ENCODE measurements at places on chromosomes 7 and 10.

DNA sequence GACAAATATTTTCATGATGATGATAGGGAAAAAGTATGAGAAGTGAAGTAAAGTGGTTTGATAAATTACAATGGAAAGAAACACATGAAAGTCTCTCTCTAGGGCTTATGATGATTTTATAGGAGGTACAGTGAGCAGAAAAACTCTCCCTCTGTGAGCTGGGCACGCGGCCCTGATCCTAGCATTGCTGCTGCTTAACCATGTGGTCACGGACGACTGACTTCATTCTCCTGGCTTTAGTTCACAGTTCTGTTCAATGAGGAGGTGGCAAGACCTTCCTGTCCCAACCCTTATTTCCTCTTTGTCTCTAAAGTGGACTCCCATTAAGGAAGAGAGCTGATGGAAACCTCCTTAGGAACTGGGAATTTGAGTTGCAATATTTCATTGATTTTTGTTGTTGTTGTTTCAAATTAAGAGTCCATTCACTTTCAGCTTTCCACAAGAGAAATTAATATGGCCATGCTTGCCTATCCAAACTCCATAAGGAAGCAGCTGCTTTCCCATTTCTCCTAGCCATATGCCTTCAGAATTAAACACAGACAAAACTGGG, 8.2 kb upstream of the PON3 start:
- no peak for DNase-seq

DNA sequence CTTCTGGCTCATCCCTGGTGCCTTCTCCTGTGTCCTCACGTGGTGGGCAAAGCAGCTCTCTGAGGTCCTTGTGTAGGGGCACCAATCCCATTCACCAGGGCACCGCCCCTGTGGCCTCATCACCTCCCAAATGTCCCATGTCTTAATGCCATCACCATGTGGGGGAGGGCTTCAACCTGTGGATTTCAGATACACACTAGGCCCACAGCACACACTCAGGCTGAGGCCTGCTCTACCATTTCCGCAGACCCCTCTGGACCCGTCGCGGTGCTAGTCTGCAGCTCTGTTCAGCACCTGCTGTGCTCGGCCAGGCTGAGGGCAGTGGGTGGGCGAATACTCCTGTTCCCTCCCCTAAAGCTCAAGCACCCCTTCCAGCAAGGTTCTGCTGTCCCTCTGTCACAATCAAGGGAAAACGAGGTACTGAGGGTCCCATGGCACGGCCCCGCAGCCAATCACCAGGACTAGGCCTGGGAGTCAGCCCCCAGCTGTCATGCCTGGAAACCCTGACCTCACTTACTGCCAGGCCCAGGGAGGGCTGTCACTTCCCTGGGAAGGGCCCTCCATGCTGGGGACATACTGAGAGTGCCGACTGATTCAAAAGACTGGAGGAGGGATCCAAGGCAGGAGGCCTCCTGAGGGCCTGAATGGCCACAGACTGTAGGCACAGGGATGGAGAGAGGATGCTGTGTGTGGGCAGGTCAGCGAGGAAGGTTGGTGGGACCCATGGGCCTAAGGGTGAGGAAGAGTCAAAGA, 123.8 kb upstream of the RET start:
- DNase-seq, result no peak

DNA sequence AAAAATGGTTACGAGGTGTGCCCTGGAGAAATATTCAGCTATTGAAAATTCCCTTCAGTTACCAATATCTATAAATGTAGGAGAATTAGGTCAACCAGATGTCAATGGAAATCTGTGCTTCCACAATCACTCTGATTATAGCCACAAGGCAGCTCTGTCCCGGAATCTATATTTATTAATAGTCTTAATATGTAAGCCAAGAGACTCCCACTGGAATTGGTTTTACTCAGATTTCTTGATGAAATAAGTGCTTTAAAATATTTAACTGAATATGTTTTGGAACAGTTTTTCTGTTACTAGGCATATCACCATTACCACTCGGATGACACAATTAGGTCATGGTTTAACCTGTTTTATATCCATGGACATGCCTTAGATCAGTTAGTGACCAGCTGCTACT, 169.6 kb downstream of the POM121L12 start:
- DNase-seq, result no peak

- no peak for DNase-seq
These were observed 71.3 kb upstream of the PDGFA start for GRCh38 chr7:590731-591551.

DNA sequence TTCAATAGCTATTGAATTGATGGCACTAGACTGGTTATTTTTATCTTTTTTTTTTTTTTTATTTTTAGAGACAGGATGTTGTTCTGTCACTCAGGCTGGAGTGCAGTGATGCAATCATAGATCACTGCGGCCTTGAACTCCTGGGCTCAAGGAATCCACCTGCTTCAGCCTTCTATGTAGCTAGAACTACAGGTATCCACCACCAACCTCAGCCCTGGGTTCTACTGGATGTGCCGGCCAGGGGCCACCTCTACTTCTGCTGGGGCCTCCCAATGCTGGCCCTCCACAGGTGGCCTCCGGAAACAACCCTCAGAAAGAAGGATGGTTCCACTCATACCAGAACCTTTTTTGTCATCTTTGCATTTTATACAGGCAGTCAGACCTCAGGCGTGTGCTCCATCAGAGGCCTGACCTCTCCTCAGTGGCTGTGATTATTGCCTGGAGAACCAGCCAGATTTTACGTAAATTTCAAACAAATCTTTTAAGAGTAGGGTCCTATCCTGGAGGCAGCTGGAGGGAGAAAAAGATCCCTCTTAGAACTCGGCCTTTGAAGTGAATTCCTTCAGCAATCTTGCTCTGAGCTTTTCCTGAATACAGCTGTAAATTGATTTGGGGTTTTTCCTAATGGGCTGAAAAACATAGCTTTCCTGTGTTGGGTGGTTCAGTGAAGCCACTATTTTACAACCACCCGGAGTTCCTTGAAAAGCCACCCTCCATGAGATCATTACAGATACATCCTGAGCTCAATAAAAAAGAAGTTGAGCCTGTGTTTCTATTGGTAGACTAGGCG, 110.0 kb downstream of the SPAG6 start:
- no peak for DNase-seq

GRCh38 chr10:73646598-73647041, 5.3 kb upstream of the MYOZ1 start:
- DNase-seq, result no peak

DNA sequence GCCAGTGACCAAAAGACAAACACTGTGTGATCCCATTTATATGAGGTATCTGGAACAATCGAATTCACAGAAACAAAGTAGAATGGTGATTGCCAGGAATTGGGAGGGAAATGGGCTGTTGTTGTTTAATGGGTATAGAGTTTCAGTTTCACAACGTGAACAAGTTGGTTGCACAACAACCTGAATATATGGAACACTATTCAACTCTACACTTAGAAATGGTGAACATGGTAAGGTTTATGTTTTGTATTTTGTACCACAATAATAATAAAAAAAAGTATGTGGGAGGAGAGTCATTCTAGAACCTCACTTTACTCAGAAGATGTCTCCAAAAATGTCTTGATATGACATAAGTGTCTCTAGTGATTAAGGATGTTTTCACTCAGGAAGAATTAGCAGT, 85.2 kb upstream of the SGCE start:
- no peak for DNase-seq

DNA sequence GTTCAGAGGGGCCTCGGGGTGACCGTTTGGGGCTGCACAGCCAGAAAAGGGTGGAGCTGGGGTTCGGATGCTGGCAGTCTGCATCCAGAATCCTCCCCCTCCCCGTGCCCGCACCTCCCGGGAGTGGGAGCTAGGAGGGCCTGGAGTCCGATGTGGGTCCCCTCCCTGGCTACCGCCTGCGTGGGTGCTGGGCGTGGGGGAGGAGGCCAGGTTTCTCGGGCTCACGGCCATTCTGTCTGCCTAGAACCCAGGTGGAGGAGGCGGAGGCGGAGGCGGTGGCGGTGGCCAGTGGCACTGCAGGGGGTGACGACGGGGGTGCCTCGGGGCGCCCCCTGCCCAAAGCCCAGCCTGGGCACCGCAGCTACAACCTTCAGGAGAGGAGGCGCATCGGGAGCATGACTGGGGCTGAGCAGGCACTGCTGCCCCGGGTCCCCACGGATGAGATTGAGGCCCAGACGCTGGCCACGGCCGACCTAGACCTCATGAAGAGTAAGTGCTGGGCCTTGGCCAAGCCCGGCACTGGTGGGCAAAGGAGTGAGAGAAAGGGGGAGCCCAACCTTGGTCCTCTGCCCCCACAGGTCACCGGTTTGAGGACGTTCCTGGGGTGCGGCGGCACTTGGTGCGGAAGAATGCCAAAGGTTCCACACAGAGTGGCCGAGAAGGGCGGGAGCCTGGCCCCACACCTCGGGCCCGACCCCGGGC, 7.0 kb downstream of the SLC4A2 start:
- no peak for DNase-seq

GRCh38 chr7:115822380-115822779, 208.2 kb downstream of the TFEC start:
- DNase-seq, result no peak

- no peak for DNase-seq
These were observed 26.3 kb upstream of the CCDC7 start for GRCh38 chr10:32419615-32420014.

DNA sequence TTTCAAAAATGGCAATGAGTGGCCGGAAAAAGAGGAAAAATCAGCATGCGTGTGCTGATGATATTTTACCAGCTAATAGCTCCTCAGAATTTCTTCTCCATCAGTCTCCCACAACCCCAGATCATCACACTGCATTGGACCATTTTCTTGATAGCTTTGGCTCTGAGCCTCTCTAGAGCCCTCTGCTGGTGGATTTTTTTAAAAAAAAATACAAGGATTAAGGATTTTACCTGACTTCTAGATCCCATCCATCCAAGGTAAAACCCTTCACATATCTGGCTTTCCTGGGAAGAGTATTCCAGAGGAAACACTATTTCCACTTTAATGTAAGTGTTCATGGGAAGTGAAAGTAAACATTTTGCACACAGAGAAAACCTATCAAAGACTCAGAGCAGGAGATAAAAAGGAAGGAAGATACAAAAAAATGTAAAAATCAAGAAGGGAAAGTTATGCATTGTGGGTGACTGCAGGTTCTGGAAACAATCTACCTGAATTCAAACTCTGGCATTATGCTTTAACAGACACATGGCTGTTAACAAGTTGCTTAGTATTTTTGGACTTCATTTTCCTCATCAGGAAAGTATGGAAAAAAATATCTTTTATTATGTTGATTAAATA, 380.9 kb downstream of the LRRTM3 start:
- DNase-seq, result no peak

- no peak for DNase-seq
These were observed 66.1 kb upstream of the AGBL3 start for GRCh38 chr7:134920026-134920753.

DNA sequence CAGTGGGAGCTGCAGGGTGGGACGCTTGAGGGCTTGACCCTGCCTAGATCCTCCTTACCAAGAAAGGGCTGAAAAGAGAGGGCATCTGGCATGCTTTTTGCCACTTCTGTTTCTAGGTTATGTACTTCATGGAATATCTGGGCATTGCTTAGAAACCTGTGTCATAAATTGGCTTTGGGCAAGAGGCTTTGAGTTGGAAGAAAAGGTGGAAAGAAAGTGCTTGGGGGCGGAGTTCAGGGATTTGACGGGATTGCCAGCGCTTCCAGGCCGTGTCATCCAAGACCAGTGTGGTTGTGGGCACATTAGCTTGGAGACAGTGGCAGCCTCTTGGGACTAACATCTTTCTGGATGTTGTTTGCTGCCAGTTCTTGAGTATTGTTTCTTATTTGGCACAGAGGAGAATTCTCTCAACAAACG, 825 bp downstream of the ZNF862 start:
- DNase-seq, result peak; percentile 24

DNA sequence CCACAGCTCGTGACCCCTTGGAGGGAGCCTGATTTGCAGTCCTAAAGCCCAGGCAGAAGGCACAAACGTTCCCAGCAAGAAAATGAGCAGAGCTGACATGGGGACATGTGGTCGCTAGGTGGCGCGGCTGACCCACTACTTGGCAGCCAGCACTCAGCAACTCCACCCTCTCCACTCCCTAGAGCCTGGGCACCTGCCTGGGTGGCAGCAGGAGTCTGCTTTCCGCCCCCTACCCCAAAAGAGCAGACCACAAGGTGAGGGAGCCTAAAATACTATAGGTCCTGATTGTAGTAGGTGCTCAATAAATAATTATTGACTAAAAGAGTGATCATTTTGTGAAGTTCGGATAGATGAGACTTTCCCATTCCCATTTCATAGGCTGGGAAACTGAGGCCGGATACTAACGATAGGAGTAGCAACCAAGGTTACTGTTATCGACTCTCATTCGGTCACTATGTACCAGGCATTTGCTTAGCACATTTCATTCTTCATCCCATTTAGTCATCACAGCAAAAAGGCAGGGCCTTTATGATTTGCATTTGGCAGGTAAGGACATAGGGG, 57.4 kb downstream of the NEUROG3 start:
- peak; percentile 28 for DNase-seq

Data from NCI-H345 (cell line).